Stimulated activated CD8-positive, alpha-beta memory T cell treated with anti-CD3 and anti-CD28 coated beads, Interleukin-12 subunit alpha, Interleukin-12 subunit beta, amount 100 ng/mL, for 1 hour (primary cell): ENCODE measurements at places on chromosomes 4 and X.

DNA sequence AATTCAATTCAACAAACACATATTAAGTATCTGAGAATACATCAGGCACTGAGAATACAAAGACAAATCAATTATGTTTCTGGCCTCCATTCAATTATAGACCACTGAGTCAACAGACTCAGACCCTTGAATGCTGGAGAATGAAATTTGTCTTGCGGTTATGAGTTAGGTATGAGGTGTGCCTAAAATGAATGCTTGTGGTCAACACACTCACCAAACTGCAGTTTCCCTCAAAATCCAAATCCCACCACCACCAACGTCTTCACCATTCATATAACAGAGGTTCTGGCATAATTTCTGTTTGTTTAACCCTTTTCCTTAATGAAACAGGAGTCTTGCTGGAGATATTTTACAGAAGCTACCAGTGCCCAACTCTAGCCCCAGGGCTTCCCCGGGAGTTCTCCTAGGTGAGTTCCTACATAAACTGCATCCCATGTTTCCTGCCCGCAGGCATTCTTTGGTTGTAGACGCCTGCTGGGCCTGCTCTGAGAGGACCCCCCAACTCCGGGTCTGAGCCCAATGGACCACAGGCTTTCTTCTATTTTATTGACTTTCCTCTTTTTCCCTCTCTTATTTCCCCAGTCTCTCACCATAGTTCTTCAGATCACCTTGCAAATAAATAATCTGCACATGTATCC is 119.2 kb downstream of the DDX53 start:
- DNase-seq = no peak

GRCh38 chrX:6460893-6461490 is 73.9 kb downstream of the VCX3A start:
- no peak for DNase-seq

- DNase-seq = no peak
Measured at GRCh38 chrX:48487362-48487798, 11.4 kb downstream of the FTSJ1 start.

DNA sequence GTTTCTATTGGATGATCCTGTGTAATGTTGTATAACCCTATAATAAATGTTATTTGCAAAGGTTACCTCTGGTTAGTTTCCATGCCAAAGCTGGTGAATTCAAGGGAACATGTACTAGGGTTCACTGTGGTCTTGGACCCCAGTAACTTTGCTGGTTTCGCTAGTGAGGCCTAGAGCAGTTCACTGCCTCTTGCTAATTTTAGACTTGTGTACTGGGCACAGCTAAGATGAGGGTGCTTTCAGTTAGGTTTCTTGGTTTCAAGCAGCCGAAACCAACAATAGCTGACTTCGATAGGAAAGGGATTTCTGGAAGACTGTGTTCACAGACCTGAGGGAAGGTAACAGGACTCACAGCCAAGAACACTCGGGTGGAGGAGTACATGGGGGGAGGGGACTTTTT is 215.5 kb upstream of the BCOR start:
- DNase-seq = no peak

GRCh38 chrX:71496476-71496875 is 36.4 kb upstream of the OGT start:
- DNase-seq = no peak

DNA sequence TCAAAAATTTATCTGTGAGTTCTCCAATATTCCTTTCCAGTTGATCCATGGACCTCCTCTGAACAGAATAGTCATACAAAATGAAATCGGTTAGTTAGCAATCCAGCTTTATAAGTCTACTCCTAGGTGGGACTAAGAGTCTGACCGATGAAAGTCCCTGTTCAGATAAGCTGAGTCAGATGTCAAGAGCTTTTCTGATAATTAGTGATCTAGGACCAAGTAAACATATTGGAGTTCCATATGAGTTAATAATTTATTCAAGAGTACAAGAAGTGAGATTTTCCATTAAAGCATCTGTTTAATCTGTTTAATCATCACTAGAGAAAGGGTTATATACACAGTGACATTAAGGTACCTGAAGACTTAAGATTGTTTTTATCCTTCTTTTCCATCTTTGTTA is 74.7 kb downstream of the UGT8 start:
- DNase-seq = no peak

DNA sequence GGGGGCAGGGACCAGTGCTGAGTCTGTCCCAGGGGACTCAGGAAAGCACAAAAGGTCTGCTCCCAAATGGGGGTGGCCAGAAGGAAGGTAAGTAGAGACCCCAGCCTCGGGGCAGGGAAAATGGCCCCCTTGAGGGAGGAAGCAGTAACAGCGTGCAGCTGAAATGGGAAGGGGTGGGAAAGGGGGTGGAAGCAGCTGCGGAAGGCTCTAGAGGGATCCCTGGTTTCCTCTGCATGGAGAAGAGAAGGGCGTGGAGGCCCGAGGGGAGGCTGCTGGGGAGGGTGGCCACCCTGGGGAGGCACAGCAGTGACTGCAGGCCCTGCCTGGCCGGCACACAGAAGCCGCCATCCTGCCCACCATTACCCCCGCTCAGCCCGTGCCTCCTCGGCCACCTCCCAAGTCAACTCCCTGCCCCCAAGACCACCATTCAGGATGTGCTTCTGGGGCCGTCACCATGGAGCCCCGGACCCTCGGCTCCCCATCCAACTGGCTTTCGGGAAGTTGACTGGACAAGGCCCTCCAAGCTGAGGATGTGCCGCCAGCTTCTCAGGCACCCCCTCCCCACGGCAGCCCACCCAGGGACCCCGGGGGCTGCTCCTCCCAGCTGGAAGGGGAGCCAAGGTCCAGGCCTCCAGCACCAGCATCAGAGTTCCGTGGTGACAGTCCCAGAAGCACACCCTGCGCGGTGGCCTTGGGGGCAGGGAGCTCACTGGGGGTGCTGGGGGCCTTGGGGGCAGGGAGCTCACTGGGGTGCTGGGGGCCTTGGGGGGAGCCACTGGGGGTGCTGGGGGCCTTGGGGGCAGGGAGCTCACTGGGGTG is 23.6 kb downstream of the CFAP99 start:
- no peak for DNase-seq

DNA sequence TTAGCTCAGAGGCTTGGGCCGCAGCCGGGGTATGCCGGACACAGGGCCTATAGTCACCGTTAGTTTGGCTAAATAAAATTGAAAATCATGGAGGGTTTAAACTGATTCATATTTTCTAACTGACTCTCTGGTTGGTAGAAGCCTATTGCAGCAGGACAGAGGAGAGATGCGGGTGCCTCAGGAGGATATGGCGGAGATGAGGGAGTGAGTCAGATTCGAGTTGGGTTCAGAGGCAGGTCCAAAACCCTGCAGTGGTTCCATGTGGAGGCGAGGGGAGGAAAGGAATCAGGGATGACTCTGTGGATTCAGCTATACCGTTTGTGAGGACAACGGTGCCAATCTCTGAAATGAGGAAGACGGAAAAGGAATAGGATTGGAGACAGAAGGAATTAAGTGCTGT is 176.6 kb downstream of the PALLD start:
- no peak for DNase-seq

GRCh38 chrX:116246261-116246660 is 75.7 kb downstream of the AGTR2 start:
- DNase-seq = no peak

DNA sequence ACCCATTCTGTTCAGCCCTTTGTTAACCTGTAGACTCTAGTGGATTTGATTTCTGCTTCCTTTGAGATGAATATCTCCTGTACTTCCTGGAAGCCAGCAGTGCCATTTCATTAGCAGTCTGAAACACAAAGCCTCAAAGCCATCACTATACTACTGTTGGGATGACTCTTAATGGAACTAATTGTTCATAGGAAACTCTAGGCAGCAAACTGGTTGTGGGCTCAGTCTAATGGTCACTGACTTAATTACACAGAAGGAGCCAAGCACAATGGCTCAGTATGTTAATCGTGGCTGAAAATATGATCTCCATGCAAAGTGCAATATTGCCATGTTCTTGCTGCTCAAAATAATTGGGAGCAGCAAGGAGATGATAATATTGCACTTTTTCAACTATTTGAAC is 262.3 kb downstream of the ARHGAP24 start:
- DNase-seq = no peak

- DNase-seq = no peak
Measured at GRCh38 chr4:77146186-77147078, 10.6 kb upstream of the CCNG2 start.

DNA sequence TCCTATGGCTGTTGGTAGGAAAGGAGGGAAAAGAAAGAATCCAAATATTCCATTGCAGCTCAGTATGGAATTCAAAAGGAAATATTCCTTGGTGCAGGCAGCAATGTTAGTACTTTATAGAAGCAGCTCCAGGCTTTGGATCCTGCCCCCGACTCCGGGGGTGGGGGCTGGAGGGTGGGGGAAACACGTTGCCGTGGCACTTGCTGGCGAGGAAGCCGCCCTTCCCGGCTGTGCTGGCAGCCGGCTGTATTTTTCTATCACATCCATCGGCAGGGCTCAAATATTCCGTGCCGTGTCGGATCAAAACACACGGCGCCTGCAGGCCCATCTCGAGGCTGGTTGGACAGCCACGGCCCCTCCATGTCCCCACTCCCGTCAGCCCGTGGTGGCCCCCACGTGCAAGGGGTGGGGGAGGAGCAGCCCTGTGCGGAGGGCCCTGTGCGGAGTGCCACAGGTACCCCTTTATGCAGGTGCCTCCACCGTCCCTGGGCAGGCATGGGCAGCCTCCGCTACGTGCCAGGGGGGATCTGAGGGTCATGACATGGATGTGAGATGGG is 5.8 kb downstream of the ADRA2C start:
- no peak for DNase-seq

GRCh38 chr4:99945718-99946355 is 581 bp downstream of the DNAJB14 start:
- no peak for DNase-seq

- DNase-seq = no peak
Measured at GRCh38 chrX:11870789-11871188, 112.8 kb downstream of the MSL3 start.

GRCh38 chr4:1098311-1098925 is 14.9 kb downstream of the RNF212 start:
- DNase-seq = no peak

DNA sequence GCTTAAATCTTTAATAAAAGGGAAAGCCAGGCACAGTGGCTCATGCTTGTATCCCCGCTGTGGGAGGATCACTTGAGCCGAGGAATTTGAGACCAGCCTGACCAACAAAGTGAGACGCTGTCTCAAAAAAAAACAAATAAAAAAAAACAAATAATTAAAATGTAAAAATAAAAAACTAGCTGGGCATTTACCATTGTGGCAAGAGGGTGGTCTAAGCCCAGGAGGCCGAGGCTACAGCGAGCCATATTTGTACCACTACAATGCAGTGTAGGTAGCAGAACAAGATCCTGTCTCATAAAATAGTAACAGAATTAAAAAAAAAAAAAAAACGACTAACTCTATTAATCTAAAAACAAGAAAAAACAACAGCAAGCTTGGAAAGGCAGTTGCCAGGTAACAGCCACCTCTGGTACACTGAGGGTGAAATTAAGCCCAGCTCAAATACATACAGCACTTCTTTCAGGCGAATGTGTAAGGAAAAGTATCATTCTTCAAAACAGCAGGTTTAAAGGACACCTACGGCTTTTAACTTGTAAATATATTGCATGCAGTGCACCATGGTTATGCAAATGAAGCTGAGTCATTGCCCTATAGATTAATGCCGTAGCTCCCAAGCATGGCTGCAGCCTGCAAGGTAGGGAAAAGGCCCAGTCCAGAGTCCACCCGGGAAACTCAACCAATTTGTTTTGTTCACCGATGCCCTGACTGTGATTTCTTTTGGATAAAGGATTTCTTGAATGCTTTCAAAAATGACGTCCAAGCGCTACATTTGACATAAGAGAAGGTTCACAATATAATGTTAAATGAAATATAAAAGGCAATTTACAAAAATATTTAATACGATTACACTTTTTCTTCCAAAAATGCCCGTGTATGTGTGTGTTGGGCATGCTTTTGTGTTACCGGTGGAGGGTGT is 14.5 kb upstream of the TXLNG start:
- DNase-seq = no peak

DNA sequence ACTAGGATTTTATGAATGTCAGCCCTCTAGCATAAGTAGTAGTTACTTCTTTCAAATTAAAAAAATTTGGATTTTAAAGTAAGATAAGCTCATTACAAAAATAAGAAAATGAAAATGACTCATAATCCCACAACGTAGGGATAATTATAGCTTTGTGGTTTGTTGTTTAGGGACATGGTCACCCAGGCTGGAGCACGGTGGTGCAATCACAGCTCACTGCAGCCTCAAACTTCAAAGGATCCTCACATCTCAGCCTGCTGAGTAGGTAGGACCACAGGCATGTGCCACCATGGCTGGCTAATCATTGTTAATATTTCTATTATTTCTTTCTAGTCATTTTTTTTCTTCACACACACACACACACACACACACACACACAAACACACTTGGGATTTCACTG is 57.6 kb downstream of the PLAC1 start:
- DNase-seq = no peak

DNA sequence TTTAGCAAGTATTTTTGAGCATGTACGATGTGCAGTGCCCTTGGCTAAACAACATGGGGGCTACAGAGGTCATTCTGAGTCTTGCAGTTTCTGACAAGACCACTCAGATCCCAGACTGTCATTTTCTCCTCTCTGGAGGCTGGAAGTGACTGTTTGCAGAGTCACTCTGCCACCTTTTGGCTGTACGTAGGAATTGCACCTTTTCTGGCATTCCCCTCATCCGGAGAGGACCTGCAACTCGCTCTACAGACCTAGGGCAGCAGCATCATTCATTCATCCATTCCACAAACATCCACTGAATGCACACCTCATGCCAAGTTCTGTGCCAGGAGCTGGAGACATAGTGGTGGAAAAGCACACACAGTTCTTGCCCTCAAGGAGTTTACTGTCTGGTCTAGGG is 160.4 kb upstream of the GPR101 start:
- no peak for DNase-seq

GRCh38 chrX:38881066-38881465 is 79.8 kb downstream of the MID1IP1 start:
- no peak for DNase-seq

DNA sequence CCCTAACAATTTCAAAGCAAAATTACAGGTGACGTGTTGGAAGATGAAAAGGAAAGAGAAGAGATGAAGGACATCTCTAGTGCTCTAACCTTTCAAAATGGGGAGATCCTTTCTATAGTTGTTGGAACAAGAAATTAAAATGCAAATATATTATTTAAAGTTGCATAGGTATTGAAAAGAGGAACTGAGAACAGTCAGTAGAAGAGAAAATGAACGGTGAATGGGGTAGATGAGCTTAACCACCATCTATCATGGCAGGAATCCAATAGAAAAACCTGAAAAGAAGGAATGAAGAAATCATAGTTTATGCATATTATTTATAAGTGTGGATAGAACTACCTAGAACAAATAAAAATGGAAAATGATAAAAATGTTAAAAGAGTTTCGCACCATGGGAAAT is 42.0 kb downstream of the ANXA5 start:
- DNase-seq = no peak
